Activated naive CD4-positive, alpha-beta T cell treated with anti-CD3 and anti-CD28 coated beads for 36 hours (primary cell): ENCODE measurements at places on chromosomes 11 and 22.

DNA sequence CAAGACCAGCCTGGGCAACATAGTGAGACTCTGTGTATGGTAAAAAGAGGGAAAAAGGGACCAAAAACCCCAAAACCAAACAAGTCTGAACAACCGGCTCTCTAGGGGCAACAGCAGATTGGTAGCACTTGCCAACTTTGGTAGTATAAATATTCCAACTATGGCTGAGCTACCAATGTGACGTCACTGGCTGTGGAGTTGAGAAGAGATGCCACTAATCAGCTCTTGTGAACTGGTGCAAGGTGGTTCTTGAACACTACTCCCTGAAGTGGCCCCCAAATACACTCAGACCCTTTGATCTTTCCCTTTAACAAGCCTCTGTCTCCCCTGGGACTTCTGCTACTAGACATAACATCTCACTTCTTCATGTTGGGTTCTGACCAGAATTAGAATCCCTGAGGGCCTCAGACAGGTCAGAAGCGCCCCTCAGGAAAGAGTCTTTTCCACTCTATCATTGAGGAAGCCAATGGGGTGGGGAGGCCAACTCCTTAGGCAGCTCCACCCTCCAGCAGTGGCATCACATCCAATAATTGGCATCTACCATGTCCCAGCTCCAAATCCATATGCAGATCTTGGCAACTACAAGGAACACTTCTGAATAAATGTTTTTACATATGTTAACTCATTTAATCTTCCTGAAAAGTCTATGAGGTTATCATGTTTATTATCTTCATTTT, 49.2 kb downstream of the RPL27A start:
- DNase-seq: no peak

GRCh38 chr11:12286606-12287005, 90.8 kb upstream of the PARVA start:
- no peak for DNase-seq

GRCh38 chr22:36911887-36912661, 1.4 kb upstream of the CSF2RB start:
- no peak for DNase-seq

DNA sequence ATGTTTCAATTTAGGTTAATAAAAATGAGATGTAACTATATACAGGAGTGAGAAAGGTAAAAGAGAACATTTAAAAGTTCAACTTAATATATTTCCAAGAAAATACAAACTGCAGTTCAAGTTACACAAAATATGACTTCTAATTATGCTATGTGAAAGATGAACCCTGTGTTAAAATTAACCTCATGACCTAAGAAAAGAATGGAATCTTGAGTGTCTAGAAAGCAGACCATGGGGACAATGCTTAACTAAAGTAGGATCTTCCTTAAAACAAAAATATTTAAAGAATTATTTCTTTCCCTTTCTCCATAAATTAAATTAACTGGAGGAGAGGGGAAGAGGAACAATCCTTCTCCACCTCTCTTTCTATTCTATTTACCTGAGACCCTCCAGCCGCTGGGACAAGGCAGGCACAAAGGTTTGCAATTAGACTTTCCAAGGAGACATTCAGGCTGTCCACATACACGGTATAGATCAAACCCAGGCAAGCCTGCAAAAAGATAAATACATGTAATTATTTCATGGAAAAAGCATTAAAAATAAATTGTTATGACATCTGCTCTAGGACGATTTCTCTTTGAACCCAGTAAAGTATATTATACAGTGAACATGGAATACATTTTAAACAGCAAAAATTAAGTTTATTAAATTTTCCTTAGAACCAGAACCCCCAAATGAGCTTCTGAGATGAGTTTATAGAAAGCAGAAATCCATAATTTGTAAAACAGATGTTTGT, 264.5 kb downstream of the SBF2 start:
- DNase-seq: no peak

DNA sequence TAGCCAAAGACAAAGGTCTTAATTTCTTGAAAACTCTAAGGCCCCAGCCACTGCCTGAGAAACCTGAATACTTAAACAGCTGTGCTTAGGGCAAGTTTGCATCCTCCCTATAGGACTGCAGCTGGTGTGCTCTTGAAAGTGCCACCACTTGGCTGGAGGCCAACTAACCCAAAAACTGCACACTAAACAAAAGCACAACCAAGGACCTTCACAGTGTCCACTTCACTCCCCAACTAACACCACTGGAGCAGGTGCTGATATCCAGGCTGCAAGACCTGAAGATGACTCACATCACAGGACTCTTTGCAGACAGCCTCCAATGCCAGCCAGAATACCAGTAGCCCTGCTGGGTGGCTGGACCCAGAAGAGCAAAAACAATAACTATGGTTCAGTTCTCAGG, 357.7 kb upstream of the ARHGAP42 start:
- no peak for DNase-seq

- DNase-seq: peak; percentile 98
Observed at GRCh38 chr22:37230673-37231405, 13.2 kb downstream of the RAC2 start.

- DNase-seq: no peak
Observed at GRCh38 chr22:34475886-34476285, 555.6 kb upstream of the LARGE1 start.

- DNase-seq: no peak
Observed at GRCh38 chr11:131481971-131482370, 111.6 kb downstream of the NTM start.

- no peak for DNase-seq
Observed at GRCh38 chr22:39565414-39565944, 5.1 kb upstream of the CACNA1I start.

- no peak for DNase-seq
Observed at GRCh38 chr22:44019416-44019815, 4.7 kb upstream of the PARVB start.

GRCh38 chr22:45477366-45478107, 25.1 kb upstream of the FBLN1 start:
- DNase-seq: no peak

DNA sequence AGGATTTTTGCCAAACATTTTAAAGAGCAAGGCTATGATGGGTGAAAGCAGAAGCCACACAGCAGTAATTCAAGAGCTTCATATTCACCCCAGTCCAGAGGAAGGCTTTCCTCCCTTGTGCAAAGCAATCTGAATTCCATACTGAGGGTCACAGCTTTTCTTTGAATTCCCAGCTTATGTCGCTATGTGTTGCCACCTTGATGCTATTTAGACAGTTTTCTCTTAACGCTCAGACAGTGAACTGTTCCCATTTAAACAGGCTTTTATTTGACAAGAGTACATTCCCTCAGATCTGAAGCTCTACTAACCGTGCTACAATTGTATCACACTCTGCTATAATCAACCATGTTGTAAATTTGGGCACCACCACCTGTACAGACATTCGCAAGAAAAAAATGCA, 279.7 kb downstream of the CADM1 start:
- no peak for DNase-seq

DNA sequence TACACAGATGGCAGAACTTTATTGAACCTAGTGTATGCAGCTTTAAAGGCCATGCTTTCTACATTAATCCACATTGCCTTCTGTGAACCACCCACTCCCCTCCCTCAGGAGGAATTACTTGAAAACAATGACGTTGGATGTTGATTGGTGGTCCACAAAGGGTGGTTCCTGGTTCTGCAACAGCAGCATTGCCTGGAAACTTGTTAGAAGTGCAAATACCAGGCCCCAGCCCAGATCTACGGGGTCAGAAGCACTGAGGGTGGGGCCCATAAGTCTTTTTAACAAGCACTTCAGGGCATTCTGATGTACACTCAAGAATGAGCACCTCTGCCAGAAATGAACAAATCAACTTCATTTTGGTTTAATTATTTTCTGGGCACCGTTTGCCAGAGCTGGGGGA, 91.0 kb downstream of the ISX start:
- DNase-seq: no peak

DNA sequence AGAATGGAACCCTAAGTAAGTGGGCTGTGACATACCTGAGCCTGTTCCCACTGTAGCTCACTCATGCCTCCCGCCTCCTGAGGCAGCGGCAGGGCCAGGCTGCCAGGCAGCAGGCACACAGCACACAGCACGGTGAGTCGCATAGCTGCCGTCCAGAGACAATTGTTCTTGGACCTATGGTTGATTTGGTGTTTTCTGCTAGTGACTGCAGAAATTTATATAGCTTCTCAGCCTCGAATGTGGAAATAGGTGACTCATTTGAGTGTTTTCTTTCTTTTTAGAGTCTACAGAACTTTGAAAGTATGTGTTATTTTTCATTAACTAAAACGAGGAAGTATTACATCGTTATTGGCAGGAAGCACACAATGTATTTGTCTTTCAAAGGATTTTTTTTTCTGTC, at the start of gene MMP7:
TSS of gene MMP7 (minus strand) at position 190 of the 400 bp plus-strand sequence. CDS start at position 143, 47 bp downstream.
- no peak for DNase-seq

DNA sequence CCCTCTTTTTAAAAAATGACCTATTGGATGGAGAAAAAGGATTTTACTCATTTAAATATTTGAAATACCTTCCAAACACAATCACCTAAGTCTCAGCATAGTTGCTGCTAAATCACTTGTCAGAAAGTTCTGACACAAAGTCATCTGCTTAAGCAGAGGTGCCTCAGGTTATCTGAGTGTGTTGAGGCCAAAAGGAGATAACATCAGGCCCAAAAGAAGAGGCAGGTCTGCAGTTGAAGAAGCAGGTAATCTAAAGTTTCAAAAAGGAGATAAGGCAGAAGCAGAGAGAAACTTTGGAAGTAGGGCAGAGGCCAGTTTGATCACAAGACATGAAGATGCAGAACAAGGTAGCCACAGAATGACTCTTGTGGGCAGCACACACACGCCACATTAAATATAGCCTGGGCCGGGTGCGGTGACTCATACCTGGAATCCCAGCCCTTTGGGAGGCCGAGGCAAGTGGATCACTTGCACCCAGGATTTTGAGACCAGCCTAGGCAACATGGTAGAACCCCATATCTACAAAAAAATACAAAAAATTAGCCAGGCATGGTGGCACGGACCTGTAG, 175.7 kb upstream of the API5 start:
- no peak for DNase-seq

DNA sequence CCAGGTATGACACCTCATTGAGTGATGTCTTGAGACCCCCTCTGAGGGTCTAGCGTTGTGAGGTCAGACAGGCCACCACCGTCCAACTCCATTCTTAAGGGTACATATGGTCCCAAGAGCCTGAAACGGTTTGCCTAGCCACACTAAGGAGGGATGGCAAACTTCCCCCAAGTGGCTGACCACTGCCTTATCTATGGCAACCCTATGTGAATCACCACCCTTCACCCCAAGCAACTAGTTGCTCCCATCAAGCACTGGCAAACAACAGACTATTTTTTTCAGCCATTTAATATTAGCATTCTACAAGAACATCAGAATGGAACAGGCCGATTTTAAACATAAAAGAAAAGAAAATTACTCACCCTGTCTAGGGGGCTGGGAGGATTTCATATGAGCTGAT, 22.8 kb downstream of the THOC5 start:
- DNase-seq: no peak

GRCh38 chr11:123286761-123287160, 91.7 kb upstream of the CLMP start:
- no peak for DNase-seq

DNA sequence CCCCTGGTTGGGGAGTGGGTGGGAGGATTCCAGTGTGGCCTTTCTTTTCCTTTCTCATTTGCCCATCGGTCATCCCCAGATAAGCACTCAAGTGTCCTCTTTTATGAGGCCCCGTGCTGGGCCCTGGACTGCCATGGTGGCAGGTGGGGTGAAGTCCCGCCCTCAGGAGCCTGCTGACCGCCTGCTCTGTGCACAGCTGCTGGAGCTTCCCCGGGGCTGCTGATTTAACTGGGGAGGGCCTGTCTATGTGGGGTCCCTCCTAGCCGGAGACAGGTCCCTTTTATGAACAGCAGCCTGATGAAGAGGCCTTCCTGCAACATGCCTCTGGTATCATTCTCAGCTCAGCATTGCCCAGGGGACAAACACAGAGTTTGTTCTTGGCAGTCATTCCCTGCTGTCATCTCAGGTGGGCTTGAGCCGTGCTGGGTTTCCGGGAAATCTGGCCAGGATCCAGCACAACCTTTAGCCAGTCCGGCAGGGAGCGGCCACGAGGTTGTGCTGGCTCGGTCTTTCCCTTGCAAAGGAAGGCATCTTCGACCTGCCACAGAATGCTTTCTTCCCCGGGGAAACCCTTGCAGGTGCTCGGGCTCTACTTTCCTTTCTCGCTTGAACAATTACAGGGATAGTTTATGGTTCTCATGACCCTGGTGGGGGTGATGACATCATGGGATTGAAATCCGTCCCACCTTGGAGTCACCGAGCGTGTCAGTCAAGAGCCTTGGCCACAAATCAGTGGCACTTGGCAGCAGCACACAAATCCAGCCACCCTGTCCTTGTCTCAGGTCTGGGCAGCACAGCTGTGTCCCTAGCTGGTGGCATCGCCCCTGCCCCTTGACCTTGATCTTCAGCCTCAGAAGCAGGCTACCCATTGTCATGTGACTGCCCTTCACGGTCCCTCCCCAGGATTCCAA, 20.1 kb downstream of the ST14 start:
- no peak for DNase-seq

DNA sequence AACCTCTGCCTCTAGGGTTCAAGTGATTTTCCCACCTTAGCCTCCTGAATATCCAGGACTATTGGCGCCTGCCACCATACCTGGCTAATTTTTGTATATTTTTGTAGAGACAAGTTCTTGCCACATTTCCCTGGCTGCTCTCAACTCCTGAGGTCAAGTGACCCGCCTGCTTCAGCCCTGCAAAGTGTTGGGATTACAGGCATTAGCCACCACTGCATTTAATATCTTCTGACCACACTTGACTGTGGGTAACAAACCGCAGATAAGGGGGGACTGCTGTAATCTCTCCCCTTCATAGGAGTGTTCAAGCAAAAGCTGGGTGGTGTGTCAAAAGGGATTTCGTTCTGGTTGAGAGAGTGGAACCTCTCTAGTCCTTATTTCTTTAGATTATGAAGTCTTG, 53.4 kb downstream of the GRAMD1B start:
- DNase-seq: no peak

- DNase-seq: no peak
Observed at GRCh38 chr11:77038825-77039326, 4.7 kb downstream of the B3GNT6 start.

GRCh38 chr11:65389294-65389980, 3.0 kb downstream of the FRMD8 start:
- DNase-seq: no peak
